ENCODE measurements at places on chromosomes 11 and 22.

- peak; percentile 68 for DNase-seq
Observed at GRCh38 chr11:44950625-44951476, at the start of gene TP53I11. TP53I11 (minus strand) TSS chr11:44950883; CDS start chr11:44938335, 12,548 bp downstream.

DNA sequence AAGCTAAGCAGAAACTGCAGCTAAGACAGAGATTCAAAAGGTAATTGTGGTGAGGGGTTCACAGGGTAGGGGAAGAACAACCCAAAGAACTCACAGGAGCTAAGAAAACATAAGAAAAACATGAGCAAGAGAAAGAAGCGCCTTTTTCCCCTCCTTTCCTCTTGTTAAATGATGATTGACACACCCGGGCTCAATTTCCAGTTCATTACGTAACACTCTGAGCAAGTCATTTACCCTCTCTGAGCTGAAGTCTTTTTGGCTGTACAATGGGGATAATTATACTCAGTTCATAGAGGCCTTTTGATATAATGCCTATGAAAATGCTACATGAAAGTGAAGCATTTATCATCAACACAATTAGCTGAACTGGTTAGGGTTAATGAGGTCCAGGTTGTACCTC lies 17.2 kb downstream of the LRP4 start:
- no peak for DNase-seq

DNA sequence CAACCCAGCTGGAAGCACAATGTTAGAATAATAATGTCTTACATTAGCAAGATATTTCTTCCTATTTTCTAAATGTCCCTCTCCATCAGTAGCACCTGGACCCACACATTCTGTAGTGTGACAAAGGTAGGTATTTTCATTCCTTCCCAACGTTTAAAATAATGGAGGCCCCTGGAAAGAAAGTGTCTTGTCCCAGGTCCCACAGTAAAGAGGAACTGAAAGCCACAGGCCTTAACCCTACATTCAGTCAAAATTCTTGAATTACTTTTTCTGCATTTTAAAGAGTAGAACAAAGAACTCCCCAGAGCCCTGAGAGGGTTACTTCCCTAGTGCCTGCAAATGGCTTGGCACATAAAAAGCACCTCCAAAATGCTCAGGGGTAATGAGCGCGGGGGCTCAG lies 26.3 kb downstream of the OPCML start:
- DNase-seq, result no peak

GRCh38 chr11:103587901-103588788 lies 448.3 kb upstream of the DDI1 start:
- DNase-seq, result peak; percentile 87

GRCh38 chr22:47550524-47551430 lies 788.3 kb downstream of the TBC1D22A start:
- DNase-seq, result no peak

- peak; percentile 20 for DNase-seq
Observed at GRCh38 chr11:7657306-7658025, 15.8 kb downstream of the CYB5R2 start.

- DNase-seq, result peak; percentile 80
Observed at GRCh38 chr11:120335556-120335907, 681 bp upstream of the ARHGEF12 start.

DNA sequence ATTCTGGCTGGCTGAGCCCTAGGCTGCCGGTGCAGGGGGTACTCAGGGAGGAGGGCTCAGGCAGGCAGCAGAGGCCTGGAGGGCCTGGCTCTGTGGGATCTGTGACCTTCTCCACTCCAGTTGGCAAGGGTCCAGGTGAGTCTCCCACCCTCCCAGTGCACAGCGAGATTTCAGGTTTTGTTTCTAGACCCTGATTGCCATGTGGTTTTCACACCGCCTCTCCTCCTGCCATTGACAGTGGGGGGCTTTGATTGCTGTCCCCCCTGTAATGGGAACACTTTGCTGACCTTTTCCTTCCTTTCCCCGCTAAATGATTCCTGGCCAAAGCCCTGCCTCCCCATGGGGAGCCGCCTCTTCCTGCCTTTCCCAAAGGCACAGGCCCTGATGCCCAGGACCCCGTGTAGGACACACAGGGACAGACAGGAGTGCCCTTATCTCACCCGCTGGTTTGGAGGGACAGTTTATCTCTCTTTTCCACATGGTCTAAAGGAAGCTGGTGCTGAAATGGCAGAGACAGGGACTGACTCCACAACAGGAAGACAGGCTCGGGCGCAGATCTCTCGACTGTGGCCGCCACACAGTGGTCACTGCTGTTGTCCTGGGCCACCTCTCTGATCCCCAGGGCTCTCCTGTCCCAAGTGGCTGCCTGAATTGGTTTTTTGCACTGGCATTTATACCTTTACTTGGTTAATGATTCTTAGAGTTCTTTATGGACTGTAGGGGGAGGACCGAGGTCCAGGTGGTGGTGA lies 43.4 kb downstream of the BCR start:
- DNase-seq, result no peak

- no peak for DNase-seq
Observed at GRCh38 chr11:71204294-71204693, 48.1 kb downstream of the SHANK2 start.

DNA sequence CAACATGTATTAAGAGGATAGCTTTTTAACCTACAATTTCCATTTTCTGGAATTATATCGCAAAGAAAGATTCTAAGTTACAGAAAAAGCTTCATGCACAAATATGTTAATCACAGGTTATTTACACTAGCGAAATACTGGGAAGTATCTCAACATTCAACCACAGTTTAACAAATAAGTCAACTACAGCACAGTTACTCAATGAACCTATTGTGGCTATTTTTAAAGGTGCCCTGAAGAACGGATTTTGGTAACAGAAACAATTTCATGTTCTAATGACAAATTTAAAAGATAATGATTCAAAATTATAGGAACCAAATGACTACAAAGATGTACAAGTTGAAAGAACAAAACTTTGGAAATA lies 51.2 kb downstream of the SYN3 start:
- no peak for DNase-seq

GRCh38 chr11:131912134-131912533 lies 541.7 kb downstream of the NTM start:
- no peak for DNase-seq

DNA sequence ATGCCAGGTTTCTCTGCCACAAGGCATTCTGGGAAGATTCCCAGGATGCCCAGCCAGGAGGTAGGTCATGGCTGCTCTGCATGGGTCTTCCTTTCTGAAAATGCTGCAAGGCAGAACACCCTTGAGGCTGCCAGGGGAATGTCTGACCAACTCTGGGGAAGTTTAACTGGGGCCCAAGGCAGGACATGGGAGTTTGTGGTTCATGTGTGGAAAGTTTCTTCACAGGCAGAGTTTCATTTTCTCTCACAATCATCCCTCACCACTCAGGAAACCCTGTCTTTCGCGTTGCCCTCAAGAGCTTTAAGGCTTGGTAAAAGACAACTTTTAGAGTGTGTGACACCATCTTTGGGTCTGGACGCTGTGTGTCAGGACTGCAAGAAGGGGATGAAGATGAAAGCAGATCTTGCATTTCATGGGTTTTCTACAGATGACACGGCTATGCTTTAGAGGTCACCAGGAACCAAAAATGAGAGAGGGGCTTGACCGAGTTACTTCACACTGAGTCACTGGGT lies 133.5 kb downstream of the CD44 start:
- DNase-seq, result no peak

DNA sequence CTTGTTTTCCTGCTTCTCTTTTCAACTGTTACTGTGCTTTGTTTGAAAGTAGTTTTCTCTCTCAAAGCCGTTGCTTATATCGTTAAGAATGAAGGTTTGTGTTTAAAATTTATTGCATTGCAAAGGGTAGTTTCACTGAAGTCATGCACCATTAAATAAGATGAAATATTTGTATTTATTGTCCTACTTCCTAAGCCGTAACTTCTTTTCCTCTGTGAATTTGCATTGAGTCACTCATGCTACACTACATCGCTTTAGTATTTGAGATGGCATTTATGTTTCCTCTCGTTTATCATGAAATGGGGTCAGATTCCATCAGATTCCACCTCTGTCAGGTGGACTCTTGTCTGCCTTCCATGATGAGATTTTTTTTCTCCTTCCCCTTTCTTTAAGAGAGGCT lies 65.8 kb upstream of the RASSF10 start:
- no peak for DNase-seq

DNA sequence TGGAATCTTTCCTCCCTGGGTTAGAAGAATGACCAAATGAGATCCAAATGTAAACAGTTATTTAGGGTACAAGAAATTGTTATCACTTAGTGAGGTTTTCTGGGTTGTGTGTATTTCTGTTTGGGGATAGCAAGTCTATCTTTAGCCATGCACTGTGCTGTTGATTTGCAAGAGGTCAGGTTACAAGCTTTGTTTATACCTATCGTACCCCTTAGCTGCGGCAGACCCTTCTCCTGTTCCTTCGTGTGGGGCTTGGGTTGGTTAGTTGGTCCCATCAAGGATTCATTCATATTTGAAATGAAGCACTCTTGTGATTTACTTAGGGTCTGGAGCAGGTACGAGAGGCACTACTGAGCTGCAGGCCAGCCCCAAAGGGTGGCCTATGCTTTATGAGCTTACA lies 72.6 kb downstream of the USP35 start:
- DNase-seq, result no peak

DNA sequence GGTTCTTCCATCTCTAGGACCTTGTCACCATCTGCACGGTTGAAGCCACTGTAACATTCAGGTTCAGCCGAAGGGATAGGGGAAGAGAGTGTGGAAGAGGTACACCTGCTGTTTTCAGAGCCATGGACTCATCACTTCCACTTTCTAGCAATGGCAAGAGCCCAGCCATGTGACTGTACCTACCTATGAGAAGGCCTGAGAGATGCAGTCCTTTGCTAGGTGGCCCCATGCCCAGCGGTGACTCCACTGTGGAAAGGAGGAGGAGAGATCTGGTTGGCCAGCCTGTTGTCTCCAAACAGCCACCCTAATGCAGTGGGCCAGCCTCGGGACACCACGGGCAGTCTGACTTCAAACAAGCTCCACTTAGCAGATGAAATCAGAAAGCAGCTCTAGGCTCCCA lies 16.0 kb downstream of the RASD2 start:
- no peak for DNase-seq

- DNase-seq, result no peak
Observed at GRCh38 chr22:20405931-20406685, 12.2 kb downstream of the ZNF74 start.

GRCh38 chr11:102494216-102494615 lies 36.3 kb downstream of the MMP7 start:
- DNase-seq, result no peak

GRCh38 chr11:70771099-70771885 lies 373.0 kb downstream of the CTTN start:
- DNase-seq, result no peak

DNA sequence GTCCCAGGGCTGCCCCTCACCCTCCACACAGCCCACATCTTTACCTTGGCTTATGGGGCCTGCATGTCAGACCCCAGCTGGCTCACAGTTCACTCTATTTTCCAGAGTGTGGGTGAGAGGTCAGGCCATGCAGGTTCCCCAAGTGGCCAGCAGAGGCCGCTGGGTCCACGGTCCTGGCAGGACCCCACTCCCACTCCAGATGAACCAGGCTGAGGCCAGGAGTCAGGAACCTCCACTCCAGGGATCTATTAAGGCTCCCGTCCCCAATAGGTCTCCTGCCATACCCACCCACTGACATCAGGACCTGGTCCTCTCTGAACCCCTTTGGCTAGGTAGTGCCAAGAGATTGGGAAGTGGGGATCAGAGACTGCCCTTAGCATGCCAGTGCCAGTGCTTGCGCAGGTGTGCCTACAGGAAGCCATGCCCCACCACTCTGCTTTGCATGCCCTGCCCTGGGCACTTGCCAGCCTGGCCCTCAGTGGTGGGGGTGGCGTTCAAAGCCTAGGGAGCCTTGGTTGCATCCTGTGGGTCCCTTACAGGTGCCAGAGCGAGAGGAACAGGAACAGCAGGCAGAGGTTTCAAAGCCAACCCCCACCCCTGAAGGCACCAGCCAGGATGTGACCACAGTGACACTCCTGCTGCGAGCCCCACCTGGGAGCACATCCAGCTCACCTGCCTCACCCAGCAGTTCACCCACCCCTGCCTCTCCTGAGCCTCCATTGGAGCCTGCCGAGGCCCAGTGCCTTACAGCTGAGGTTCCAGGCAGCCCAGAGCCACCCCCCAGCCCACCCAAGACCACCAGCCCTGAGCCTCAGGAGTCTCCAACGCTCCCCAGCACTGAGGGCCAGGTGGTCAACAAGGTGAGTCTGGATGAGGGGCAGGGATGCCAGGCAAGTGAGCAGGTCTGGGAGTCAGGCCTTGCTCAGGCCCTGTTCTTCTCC lies 8.3 kb downstream of the SMTN start:
- DNase-seq, result peak; percentile 8

- no peak for DNase-seq
Observed at GRCh38 chr11:16603890-16604793, 134.3 kb upstream of the C11orf58 start.

DNA sequence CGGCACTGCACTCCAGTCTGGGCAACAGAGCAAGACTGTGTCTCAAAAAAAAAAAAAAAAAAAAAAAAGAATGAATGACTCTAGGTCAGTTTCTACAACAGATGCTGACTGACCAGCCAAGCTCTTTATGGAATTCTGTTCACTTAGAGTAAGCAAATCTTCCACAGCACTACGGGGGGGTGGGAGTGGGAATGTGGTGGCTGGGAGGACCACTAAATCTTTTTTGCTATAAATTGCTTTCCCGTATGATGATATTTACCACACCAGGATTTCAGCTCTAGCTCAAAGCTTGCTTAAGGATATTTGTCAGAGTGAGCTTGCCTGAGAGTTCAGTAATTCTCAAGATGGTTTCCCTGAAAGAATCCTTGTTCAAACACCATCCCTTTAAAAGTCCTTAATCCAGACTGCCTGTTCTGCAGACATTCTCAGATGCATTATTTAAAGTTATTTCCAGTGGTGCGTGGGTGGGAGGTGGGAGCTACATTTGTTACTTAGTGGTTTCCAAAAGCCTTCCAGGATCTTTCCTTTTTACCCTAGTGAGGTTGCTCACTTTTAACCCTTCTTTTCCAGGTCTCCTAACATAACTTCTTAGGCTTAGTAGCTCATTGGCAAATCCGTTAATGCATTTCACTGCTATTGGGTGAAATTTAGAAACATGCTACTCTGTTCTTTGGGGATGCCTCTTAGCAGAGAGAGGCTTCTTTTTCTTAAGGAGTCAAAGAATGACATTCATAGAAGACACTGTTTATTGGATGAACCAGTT lies 65.9 kb downstream of the UBASH3B start:
- DNase-seq, result no peak

DNA sequence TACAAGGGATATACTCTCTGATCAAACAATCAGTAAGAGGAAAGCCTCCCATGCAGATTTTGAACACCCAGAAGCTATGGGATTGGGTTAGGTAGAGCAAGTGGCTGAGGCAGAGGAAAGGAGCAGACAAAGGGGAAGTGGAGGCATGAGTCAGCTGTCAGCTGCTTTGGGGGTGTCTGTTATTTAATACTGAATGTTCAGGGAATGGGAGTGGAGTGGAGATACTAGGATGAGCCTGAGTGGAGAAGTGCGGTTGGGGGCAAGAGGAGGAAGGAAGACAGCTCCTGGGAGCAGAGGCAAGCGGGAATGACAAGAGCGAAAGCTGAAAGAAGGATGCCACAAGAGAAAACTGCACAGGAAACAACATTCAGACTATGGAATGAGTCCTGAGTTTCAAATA lies 22.7 kb upstream of the TMPRSS5 start:
- no peak for DNase-seq

GRCh38 chr11:124415356-124415923 lies 9.2 kb downstream of the OR8B4 start:
- DNase-seq, result peak; percentile 75

GRCh38 chr11:9717719-9718118 lies 53.8 kb downstream of the SWAP70 start:
- DNase-seq, result no peak

- no peak for DNase-seq
Observed at GRCh38 chr11:34449013-34449412, 10.3 kb downstream of the CAT start.

GRCh38 chr22:29979777-29980321 lies 96.9 kb downstream of the MTMR3 start:
- peak; percentile 44 for DNase-seq
